ENCODE measurements at places on chromosomes 6 and 20.

DNA sequence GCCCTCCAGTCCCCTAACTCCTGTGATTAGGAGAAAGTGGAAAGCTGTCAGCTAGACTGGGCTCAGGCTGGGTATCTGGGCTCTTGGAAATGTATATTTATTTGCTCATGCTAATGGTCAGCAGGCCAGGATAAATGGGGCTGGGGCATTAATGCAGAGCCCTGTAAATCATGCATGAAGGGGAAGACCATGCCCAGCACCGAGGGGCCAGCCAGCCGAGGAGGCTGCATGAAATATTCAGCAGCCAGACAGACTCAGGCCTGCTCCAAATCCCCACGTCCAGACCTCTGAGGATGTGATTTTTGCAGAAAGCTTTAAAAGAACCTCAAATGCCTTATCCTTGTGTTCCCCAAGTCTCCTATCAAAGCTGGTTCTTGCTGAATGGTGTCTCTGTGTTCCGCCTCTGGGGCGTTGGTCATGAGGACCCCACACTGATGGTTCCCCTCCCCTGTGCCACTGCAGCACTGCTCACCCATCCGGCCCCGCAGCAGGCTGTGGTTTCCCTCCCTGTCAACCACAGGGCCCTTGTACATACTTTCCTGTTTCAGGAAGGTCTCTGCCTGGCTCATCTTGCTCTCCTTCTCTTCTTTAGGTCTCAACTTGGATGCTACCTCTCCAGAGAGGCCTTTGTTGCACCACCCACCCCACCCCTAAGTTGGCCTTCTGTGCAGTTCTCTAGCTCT is 358.4 kb downstream of the CDH26 start:
- no peak for DNase-seq

DNA sequence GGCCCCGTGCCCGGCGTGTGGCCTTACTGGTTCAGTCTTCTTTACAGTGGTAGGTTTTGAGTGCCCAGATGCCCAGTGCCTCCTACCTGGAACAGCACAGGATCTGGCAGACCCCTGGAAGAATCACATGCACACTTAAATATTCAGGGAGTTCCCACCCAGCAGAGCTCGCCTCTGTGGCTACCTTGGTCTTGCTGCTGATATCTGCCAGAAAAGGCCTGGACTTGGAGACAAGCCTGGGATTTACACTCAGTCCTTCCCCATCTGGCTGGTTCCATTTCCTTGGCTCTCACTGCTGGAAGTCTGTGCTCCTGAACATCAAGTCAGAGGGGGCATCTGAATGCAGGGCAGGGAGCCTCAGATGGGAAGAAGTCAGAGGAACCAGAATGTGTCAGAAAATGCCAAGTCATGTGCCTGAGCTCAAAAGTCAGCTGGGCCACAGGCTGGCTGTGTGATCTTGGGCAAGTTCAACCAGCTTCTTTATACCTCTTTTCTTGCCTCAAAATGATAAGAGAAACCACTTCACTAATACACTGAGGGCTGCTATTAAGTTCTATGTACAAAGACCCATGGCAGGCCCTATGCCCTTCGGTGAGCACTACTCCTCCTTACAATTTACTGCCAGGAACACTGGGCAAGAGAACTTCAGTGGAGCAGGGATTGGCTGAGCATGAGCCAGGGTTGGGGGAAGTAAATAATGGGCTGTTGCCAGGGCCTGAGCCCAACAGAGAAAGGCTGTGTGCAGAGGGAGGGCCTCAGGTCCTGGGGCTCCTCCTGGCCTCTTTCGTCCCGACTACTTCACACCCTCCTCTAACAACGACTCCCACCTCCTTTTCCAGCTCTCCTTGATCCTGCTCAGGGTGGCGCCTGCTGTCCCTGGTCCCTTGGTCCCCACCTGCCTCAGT is 158.1 kb upstream of the PROKR2 start:
- no peak for DNase-seq

DNA sequence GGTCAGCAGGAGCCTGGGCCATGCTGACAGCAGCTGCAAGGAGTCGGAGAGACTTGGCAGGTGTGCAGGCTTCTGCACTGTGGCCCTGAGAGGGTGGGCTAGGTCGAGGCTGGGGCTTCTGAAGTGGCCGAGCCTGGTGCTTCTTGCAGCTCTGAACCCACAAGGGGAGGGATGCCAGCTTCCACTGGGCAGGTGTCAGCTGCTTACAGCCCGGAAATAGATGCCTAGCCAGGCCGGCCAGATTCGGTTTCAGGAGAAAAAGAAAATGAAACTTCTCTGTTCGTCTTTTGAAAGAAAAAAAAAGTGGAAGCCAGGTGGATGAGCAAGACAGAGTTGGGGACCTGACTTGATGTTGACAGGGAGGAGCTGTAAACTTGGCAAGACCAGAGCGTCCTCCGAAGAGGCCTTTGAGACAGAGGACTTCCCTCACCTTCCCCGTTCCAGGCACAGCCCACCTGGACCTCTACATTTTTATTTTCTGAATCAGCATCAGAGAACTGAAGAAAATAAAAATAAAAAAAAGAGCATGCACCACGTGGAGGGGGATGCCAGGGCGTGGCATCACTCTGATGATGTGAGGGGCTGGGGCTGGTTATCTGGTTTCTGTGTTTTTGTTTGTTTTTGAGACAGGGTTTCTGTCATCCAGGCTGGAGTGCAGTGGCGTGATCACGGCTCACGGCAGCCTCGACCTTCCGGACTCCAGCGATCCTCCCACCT is at the start of gene ZBP1:
ZBP1 (minus strand) TSS at position 153 of the 717 bp plus-strand sequence; CDS start at position 22, 131 bp downstream.
- DNase-seq = no peak

- no peak for DNase-seq
Observed at GRCh38 chr6:28543651-28544610, 18.2 kb downstream of the GPX5 start.

- no peak for DNase-seq
Observed at GRCh38 chr20:47676219-47676721, 109.0 kb downstream of the SULF2 start.

GRCh38 chr6:287489-287860 is 4.8 kb upstream of the DUSP22 start:
- no peak for DNase-seq

DNA sequence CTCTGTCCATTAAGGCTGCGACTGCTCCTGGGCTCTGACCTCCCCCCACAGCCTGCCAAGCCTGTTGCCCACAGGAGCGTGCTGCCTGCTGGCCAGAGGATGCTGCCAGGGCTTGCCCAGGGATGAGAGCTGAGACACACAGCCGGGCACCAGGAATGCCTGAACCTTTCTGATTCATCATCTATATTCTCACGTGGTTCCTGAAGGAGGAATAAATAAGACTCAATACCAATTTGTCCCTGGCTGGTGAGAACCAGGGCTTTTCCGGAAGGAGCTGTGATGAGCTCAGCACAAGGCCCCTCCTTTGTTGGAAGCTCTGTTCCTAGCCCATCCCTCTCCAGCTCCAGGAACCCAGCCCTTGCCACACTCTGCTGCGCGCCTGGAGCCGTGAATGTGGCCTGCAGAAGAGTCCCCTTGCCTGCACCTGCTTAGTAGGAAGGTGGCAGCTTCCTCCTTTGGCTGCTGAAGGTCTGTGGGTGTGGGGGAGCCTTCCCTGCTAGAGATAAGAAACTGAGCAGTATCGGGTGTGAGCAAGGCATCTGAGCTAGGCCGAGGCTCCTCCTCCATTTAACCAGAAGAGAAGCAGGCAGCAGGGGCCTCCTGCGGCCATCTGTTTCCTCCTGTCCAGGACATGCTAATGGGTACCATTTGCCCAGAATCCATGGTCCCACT is 37.9 kb downstream of the SYNDIG1 start:
- DNase-seq = peak; percentile 56

DNA sequence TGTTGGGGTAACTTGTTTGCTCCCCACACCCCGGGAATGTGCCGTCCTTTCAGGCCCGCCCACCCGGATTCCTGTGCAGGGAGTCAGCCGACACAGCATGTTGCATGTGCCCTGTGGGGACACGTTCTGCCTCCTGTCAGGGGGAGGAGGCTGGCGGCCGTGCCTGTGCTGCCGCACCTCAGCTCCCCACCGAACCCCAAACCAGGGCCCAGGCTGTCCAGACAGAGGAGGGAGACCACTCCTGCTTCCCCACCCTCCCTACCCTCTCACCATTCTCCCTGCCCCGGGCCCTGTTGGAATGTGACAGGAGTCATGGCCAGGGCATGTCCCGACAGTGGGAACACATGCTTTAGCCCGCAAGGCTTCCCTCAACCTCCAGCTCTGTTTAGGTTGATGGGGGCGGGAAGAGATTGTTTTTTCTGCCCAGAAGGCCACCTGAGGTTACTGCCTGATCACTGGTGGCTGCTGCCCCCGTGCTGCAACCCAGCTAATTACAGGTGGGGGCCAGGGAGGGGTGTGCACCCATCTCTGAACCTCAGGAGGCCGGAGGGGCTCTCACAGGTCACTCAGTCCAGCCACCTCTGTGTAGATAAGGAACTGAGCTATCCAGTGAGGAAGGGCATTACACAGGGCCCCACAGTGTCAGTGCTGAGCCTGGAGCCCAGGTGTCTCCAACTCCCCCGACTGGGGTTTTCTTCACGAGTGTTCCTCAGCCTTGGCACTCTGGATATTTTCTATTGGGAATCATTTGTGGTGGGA is 13.6 kb downstream of the LRRC73 start:
- DNase-seq = no peak

DNA sequence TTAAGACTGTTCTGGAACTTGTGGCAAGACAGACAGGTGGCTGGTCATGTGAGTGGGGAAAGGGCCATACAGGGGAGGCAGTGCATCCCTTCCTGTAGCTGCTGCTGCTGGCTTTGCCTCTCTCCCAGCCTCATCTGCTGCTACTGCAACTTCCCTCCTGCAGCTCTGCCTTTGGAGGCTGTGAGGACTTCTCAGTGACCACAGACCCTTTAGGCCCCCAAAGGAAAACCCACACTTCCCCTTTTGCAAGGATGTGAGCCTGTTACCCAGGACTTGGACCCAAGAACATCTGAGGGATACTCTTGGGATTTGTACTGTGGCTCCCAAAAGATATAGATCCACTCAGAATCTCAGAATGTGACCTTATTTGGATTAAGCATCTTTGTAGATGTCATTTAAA is 91.0 kb downstream of the TMEM170B start:
- DNase-seq = no peak

- no peak for DNase-seq
Observed at GRCh38 chr6:57021086-57021720, 25.3 kb upstream of the KIAA1586 start.

GRCh38 chr20:24702501-24703283 is 233.3 kb downstream of the SYNDIG1 start:
- DNase-seq = peak; percentile 95

GRCh38 chr6:43183441-43183840 is 1.4 kb downstream of the CUL9 start:
- DNase-seq = no peak

GRCh38 chr6:80145921-80146320 is 39.5 kb downstream of the BCKDHB start:
- DNase-seq = no peak

DNA sequence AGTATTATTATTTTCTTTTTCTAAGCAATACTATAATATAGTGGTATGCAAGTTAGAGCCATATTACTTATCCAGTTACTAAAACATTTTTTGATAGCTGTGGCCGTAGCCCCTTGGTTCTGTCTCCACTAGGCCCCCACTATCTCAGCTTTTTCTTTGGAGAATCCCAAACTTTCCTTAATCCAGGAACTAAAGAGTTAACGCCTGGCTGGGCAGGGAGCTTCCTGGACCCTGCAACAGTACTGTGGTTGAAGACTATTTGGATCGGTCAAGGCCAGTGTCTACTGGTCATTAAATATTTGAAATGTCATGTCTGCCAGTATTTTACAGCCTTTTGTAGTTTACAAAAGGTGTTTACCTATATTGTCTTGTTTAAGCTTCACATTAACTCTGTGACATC is 20.0 kb upstream of the TRERF1 start:
- no peak for DNase-seq

DNA sequence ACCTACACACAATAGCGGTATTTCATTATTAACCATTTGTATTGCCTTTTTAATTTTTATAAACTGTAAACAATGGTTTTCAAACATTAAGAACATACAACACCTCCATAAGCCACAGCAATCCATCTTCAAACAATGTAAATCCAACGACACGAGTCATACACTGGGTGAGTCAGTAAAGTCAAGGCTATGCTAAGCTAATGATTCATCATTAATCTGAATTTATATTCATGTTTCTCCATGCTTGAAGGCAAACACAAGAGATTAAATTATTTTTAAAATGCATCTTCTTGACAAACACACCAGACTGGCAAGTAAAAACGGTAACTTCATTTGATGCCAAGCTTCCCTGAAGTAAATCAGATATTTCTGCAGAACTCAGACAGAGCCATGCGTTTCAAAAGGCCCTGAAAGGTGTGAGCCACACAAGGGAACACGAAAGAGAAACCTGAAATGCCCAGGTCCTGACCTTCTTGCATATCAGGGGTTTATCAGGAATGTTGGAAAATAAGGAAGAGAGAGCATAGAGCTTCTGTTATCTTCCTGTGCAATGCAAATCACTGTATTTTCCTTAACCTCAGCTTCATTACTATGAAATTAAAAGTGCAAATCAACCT is 162.5 kb downstream of the ALDH8A1 start:
- DNase-seq = no peak
